ENCODE measurements at places on chromosomes 4 and X.

DNA sequence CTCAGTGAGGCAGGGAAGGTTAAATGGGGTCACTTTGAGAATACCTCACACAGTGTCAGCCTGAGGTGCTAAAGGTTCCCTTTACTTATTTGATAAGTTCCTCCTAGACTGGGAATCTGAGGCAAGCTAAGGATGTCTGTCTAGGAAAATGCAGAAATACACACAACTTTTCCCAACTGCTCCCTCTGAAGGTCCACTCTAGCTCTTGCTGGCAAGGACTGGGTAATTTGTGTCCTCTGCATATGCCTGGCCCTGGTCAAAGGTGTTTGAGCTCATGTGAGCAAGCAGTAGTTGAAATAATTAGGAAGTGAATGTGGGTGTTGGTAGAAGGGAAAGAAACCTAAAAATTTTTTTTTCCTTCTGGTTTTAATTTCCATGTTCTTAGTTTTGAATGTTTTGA is 21.3 kb downstream of the TXLNG start:
- DNase-seq = no peak

DNA sequence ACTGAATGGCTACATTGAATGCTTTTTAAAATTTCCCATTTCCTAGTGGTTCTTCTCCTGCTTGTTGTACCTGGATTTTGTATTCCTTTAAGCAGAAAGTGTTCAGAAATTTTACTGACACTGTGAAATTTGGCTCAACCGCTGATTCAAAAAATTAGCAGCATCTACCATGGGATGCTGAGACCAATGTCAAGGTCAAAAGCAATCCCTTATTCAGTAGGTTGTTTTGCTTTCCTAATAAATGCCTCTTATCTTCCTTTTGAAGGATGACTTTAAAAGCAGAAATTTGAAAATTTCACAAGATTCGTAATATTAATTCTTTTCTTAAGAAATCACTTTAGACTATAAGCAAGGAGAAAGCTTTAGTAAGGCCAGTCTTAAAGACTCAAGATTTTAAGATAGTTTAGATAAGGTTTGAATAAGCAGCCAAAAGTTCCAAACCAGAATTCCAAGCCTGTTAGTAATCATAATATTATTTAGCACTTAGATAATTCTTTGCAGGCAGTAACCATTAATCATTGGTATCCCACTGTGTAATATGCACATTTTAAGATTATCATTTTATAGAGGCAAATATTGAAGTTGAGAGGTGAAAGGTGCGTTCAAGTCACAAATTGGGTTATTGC is 508.8 kb downstream of the ANKRD50 start:
- no peak for DNase-seq

DNA sequence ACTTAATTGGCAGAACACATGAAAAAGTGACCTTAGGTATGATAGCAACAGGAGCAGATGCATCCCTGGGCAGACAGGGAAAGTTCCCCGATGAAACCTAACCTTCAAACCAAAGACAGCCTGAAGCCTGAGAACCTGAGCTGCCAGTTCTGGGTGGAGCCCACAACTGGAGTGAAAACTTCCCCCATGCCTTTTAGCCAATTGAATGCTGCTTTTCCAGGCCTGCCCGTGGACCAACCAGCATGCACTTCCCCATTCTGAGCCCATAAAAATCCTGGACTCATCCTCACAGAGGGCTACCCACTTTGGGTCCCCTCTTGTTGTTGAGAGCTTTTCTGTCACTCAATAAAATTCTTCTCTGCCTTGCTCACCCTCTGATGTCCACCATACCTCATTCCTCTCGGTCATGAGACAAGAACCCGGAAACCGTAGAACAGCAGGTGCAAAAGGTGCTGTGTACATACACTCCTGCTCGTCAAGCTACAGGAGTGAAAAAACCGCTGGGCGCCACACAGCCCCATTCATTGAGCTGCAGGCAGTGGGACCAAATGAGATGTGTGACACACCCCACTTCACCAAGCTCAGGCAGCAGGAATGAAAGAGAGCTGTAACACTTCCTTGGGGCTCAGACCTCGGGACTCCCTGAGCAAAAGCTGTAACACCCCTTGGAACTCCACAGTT is 13.9 kb upstream of the SLC7A11 start:
- no peak for DNase-seq

DNA sequence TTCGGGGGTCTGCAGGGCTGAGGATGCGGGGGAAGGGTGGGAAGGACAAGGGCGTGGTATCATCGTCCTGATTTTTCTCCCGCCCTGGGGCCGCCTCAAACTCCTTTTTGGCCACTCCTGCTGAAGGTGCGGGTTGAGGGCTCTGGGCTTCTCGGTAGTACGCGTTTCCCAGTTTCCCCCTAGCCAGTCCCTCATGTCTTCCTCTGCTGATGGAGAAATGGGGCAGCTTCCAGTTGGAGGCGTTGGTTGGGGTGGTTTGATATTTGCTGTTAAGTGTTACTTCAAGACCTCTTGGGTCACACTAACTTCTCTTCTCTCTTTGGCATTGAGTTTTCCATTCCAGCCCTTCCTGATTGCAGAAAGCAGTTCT is 482 bp downstream of the GSTCD start:
- DNase-seq = peak; percentile 34

- no peak for DNase-seq
These were observed 203.3 kb upstream of the ZIC3 start for GRCh38 chrX:137362583-137362982.

DNA sequence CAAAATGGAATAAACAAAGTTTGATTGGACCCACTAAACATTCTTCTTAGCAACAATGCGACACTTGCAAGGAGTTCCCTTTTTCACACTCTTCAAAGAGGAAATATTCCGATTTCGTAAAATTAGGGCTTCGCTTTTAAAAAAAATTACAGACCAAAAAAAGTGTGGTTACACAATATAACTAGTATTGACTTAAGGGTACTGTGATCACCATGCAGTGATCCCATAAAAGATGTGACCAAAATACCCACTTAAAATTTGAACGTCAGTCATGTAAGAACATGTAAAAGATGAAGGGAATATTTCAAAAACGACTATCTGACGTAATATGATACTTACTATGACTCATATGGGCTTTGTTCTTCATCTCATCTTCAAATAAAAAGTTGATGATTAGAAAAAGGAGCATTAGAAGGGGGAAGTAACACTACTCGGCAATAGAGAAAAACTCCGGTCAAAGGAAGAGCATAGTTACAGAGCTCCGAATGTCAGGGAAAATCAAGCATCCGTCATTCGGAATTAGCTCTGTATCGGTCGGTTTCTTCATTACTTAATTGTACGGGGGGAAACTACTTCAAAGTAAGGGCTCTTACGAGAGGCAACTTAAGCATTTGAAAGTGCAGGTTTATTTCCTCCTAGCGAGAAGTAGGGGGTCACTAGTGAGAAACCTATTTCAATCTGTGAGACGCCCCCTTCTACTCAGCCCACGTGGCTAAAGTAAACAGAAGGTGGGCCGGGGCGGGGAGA is 1.3 kb upstream of the TET2 start:
- no peak for DNase-seq

- no peak for DNase-seq
These were observed 32.7 kb downstream of the MFAP3L start for GRCh38 chr4:169993531-169993930.

- no peak for DNase-seq
These were observed 385.2 kb downstream of the BMPR1B start for GRCh38 chr4:95142932-95143331.

DNA sequence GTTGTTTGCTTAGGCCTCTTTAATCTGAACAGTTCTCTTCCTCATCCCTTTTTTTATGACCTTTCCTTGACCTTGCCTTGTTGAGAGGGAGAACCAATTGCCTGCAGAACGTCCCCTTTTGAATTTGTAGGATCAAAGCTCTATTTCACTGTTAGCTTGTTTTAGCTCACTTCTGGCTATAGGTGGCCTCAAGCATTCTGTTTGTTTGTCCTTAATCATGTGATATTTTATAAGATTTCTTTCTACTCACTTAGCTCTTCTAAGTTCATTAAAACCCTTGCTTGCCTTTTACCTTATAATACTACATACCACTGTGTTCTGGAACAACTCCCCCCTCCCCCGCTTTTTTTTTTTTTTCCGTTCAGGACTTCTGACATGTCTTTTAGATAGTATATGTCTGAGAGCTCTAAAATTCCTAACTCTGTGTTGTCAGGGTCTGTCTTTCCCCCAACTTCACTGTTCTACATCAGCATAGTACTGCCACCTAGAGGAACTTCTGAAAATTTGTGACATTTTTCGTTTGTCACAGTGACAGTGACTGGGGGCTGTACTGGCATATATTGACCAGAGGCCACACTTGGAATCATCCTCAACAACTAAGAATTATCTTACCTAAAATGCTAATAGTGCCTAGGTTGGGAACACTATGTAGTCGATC is 128.5 kb downstream of the LARP7 start:
- peak; percentile 5 for DNase-seq

DNA sequence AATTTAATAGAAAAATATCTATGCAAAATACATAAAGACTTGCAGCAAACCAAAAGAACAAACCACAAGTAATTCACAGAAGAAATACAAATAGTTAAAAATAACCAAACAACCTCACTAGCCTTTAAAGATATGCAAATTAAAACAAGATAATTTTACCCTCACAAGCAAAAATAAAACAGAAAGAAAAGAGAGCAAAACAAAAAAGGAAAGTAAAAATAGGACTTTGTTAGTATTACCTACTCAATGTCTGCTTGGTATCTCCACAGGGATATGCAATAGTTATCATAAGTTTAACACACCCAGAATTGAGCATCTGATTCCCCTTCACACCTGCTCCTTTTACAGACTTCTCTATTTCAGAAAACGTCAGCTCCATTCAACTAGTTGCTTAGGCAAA is 737.5 kb upstream of the MAGEB2 start:
- DNase-seq = no peak

- peak; percentile 47 for DNase-seq
These were observed 409 bp downstream of the UGDH start for GRCh38 chr4:39526765-39527295.

DNA sequence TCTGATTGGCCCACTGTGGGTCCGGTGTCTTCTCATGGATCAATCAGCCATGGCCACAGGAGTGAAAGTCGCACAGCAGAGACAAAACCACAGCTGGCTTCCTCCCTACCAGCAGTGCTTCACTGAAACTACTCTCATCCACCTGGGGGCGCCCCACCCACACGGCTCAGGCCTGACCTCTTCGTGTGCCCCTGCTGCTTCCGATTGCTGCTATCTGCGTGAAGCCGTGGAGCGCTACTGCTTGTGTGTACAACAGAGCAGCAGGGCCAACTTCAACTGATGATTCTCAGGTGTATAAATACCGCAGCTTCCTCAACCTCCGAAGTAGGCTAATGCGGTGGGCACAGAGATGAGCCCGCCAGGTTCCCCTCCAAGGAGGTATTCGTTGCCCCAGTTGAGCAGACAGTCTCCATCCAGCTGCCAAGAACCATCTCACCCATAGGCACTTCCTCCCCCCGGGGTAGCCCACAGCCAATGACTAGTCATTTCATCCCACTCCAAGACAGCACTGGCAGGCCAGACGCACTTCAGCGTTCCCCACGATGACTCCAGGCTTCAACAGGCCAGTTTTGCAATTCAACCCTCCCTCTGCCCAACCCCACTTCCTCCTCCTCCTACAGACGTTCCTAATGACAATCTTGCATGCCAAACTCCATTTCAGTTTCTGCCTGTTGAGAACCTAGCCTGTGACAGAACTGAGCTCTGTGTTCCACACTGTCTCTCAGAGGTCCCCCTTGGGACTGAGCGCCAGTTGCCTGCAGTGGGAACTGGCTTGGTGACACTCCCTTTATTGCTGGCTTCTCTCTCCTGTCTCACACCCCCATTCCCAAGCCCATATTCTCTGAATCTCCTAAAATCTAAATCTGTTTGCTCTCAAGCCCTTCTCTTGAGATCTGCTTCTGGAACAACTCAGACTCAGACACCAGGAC is 41.3 kb upstream of the ATP6AP2 start:
- DNase-seq = peak; percentile 60

- DNase-seq = no peak
These were observed 35.4 kb downstream of the CEP44 start for GRCh38 chr4:174318829-174319764.

DNA sequence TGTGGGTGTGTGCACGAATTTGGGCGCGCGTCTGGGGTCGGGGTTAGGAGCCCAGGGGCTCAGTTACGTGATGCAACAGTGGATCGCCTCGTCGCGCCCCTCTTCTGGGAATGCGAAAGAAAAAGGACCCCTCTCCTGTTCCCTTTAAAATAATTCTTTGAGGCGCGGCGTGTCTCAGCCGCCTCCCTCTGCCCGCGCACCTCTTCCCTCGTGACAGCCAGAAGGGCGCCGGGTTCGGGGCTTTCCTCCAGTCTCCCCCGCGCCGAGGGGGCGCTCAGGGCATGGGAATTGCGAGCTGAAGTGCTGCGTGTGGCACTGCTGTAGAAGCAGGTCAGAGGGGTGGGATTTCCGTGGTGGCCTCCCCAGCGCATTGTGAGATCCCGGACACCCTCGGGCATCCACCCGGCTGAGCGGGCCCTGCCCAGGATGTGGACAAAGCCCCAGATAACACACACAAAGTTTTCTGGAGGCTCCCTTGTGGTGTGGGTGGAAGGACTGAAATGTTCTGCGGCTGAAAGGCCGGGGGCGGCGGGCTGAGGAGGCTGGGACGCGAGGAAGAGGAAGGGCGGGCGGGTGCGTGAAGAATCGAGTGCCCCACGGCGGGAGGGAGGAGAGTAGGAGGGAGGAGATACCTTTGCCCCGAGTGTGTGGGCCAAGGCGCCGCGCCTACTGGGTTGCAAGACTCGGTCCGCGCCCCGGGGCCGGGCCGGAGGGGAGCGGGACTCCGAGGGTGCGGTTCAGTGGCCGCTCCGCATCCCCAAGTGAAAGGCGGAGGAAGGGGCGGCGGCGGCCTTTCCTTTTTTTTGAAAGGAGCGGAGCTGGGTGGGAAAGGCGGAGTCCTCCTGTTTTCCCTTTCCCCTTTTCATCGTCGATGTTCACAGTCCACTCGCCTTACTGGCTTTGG is 752 bp downstream of the SEPTIN11 start:
- no peak for DNase-seq

DNA sequence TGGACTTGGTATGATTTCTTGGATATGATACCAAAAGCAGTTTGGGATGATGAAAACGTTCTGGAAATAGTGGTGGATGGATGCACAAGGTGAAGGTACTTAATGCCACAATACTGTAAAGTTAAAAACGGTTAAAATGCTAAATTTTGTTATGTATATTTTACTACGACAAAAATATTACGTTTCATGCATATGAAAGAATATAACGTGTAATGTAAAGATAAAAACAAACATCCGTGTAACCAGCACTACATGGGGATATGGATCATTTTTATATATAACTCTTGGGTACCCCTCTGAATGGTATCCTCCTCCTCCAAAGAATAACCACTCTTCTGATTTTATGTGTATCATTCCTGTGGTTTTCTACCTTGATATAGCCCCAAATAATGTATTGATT is 862 bp upstream of the CENPU start:
- DNase-seq = no peak

DNA sequence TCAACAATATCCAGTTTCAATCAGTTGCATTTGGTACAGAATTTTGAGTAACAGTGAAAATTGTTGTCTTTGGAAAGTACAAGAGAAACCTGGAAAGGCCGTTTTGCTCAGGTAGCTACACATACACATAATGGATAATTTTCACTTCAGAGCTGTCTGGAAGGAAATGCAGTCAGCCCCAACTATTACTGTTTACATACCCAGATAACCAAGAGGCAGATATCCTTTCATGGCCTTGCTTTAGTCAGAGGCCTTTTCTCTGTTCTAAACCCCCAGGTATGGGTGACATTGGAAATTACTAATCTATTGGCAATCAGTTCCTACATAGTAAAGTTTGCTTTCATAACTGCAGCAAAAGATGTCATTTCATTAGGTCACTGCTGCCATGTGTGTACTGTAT is 244.9 kb upstream of the EMCN start:
- no peak for DNase-seq

GRCh38 chrX:43633081-43633480 is 23.0 kb upstream of the MAOA start:
- DNase-seq = no peak
